ENCODE measurements at places on chromosomes 2 and 18. TPM values are rescaled to one million over a fixed set of nuclear protein-coding genes. Genes with fewer than 3 reads are reported as not detected.

DNA sequence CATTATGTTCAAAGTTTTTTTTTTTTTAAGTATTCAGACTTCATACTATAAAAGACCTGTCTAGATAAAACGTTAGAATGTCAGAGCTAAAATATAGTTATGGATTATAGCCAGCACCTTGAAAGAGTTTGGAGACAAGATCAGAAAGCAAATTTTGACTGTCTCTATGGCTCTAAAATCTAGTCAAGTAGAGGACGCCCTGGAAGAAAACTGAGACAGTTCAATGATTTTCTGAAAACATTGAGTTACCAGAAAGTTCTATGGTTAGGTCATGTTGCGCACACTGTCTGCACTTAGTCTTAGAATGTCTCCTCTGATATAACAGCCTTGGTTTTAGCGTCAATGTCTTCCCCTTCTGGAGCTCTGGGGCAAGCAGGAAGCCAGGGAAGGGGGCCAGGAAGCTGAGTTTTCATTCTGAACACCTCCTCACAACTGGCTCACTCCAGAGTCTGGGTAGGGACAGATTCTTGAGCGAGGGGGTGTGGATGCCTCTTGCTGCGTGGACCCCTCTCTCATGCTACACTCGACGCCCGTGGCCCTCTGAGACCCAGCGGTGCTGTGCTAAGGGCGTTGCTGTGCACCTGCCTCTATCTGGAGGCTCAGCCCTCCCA, 99.5 kb downstream of the RNF144A start:
- DNase-seq, result no peak

The IMPA2 gene
- total RNA-seq, result 14.1 TPM

DNA sequence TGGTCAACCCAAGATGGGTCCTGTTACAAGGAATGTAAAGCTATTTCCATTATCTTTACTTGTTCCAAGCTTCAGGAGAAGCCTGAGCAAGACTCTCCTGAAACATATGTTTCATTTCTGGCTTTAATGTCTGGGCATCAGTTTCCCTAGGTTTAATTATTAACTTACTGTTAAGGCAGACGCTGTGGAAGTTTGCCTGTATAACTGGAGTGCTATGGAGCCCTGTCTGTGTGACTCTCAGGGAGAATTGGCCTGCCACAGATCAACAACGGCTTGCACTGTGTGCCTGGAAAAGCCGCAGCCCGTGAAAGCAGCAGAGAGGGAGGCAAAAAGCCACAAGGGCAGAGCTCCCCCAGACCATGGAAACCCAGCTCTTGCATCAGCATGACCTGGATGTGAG, 22.1 kb upstream of the LONRF2 start:
- DNase-seq, result no peak

The ABCB11 gene
- not detected for total RNA-seq

GRCh38 chr2:75480971-75481836, 79.5 kb downstream of the EVA1A start:
- DNase-seq, result peak; percentile 56

DNA sequence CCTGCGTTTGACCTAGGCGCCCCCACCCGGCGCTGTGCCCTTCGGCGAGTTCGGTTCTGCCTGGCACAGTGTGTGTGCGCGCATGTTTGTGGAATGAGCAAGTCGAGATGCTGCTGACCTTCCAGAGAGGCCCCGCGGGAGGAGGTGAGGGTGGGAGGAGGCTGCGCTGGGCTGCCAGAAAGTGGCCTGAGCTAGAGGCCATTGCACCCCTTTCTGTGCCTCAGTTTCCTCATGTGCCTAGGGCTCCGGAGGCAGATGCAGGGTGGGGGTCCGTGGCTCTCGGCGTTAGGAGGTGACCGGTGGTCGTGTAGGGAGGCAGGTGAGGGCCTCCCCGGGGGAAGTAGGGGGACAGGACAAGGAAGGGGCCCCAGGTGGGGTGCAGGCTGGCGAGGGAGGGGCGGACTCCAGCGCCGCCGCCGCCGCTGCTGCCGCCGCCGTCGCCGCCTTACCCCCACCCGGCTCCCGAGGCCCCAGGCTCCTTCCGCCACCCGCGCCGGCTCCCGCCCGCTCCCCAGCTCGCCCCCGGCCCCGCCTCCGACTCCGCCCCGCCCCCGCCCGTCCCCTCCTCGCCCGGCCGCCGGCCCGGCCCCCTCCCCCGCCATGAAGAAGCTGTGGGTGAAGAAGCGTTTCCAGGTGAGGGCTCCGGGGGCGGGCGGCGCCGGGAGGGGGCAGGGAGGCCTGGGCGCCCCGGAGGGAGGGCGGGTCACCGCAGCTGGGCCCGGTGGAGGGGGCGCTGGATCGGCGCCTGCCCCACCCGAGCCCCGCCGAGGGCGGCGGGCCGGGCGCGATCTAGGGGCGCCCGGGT, 7.0 kb downstream of the SPEG start:
- DNase-seq, result peak; percentile 48

DNA sequence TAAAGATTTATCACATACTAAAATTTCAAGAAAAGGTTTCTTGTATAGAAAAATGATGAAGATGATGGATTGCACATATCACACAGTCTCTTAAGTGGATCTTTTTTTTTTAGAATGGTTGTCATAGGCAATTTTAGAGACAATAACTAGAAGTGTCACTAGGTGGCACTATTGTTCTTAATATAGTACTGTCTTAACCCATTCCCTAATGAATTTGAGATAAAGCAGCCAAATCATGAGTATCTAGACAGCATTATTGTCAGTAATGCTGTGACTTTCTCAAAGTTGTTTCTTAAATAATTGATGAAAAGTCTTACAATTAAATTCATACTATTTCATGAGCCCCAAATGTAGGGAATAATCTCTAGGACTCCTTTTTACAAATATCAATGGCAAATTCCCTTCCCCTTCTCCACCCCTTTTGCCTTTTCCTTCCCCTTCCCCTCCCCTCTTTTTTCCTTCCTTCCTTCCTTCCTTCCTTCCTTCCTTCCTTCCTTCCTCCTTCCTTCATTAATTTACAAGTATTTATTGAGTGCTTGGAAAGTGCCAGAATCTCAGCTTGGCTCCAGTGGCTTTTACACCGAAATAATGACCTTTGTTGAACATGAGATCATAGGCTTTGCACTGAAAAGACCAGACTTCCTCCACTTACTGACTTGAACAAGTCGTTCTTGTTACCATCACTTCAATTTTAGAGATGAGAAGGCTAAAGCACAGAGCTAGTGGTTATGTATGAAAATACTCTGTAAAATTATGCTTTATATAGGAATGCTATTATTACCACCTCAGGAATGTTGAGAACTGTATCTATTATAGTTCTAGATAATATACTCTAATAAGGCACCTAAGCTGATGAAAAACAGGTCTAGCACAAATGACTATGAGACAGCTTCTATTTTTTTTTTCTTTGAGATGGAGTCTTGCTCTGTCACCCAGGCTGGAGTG, 19.8 kb downstream of the MYL12B start:
- peak; percentile 93 for DNase-seq
